Fibroblast of pulmonary artery (primary cell): ENCODE measurements at places on chromosomes 2 and 18.

DNA sequence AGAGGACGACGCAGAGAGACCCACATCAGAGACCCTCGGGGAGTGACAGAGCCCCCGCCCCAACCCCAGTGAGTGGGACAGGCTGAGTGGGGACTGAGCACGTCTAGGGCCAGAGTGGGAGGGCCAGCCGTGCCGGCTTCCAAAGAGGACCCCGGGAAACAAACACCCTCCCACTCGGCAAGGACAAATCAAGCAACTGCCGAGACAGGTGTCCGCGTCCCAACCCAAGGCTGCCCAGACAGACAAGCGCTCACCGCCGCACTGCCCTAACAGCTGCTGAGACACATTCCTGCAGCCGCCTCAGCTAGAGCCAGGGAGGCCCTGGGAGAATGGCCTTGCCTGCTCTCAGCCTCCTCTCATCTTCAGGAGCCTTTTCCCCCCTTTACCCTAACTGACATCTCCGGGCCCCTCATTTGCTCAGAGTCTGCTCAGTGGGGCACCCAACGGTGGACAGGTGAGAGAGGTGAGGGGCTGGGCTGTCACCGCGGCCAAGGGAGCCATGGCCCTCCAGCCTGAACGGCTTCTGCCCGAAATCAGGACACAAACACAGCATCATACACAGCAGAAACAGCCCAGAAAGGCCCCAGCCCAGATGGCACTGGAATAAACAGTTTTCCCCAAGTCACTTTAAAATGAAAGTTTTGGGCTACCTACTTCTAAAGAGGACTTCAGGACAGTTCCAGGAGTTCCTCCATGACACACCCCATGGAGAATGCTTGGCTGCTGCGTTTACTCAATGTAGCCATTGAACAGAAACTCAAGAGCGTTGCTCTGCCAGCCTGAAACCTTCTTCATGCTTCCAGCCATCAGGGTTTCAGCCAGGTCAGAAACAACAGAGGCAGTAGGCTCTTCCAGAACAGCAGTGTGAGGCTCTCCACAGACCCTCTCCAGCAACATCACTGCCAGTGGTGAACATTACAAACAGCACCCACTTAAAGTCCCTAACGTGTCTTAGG is 23.6 kb downstream of the SLC66A2 start:
- DNase-seq, result no peak

DNA sequence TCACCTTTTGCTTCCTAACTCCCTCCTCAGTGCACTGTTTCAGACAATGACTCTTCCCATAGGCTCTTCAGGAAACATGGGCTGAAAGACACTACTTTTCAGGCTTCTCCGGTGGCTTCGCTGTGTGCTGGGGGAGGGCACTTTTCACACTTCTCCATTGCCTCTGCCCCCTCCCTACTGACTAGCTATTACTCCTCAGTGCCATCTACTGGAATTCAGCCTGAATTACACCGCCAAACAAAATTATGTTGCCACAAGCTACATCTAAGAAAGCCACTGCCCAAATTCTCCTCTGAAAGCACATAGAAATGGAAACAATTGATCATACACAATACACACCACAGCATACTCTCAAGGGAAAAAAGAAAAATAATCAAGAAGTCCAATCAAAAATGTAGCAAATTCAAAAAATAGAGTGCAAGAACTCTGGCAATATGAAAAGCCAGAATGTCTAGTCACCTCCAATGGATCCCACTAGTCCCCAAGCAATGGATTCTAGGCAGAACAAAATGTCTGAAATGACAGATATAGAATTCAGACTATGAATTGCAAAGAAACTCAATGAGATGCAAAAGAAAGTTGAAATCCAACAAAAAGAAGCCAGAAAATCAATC is 1139.4 kb upstream of the GYPC start:
- peak; percentile 6 for DNase-seq

DNA sequence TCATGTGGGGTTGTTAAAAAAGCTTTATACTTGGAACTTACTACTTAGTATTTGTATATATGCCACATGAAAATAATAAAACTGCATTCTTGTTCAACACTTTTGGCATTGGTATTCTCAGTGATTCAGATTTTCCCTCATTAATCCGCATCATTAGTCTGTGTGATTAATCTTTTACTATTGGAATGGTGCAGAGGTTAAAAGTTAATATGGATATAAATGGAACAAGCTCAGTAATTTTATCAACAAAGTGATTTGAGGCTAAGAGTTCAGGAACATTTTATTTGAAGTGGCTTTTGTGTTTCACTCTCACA is 45.4 kb upstream of the REG3G start:
- no peak for DNase-seq

- DNase-seq, result no peak
Observed at GRCh38 chr2:45923701-45924100, 272.2 kb downstream of the PRKCE start.

GRCh38 chr2:218944759-218945404 is 14.6 kb upstream of the CDK5R2 start:
- no peak for DNase-seq

GRCh38 chr2:223001797-223002175 is 50.2 kb upstream of the KCNE4 start:
- no peak for DNase-seq

GRCh38 chr2:16094811-16095210 is 154.5 kb downstream of the MYCN start:
- no peak for DNase-seq

DNA sequence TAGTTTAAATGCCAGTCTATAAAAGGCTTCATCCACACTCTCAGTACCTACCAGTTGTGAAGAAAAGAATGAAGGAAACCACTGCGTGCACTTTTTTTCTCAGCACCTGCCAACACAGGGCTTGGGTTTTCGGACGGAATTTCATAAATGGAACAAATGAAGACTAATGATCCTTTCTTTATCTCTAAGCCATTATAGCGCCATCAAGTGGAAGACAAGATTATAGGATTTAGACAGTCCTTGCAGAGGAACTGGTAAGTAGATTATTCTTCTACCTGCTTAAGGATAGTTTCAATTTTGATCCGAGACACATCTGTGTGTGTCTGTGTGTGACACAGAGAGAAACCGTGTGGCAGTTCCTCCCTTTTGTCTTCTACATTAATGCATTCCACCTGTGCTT is 245.6 kb downstream of the NRXN1 start:
- no peak for DNase-seq

GRCh38 chr2:19833978-19834377 is 67.8 kb downstream of the TTC32 start:
- no peak for DNase-seq

DNA sequence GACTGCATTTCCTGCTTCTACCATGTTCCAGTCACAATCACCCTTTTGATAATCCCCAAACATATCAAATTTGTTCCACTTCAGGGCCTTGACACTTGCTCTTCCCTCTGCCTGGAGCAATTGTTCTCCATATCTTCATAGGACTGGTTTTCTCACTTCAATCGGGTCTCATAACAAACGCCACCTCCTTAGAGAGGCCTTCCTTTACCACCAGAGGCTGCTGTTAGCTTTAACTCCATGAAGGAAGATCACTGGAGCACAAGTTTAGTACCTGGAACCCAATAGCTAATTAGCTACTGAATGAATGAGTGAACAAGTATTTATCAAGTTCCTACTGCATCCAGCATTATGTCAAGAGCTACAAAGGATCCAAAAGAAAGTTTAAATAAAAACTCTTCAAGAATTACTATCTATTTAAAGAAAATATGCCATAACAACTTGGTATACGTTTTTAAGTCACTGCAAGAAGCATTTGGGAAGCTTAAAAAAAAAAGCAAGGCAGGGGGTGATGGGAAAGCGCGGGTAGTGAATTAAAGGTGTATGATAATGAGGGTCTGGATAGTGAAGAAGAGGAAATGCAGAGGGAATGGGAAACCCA is 58.8 kb downstream of the BAZ2B start:
- DNase-seq, result no peak

DNA sequence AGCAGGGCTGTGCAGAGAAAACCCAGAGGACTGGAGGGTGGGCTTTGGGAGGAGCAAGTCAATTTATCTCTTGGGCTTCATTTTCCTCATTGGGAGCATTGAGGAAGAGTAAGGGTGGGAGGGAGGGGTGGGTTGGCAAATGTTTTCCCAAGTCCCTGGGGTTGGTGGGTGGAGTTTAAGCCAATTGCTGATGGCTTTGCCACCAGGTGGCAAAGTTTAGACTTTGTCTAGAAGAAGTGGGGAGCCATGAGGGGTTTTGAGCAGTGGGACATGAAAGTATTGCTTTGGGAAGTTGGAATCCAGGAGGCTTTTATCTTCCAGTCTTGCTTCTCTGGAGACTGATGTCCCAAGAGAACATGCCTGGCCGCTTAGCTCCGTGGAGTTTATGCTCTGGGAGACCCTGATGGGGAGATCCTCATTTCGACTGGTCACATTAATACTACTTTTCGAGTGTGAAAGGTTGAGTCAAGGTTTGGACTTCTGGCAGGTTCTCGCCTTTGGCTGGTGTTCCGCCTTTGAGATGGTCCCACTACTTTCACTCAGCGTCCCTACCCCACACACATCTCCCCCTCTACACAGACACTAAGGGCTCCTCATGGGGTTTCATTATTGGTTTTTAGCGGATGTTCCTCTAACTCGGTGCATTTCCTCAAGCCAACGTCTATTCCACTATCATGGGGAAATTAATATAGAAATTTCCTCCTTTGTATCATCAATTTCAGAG is 126.7 kb downstream of the PRKCE start:
- DNase-seq, result no peak

- no peak for DNase-seq
Observed at GRCh38 chr2:8861797-8862196, 24.4 kb upstream of the KIDINS220 start.

- no peak for DNase-seq
Observed at GRCh38 chr2:29848566-29849310, 72.6 kb downstream of the ALK start.

DNA sequence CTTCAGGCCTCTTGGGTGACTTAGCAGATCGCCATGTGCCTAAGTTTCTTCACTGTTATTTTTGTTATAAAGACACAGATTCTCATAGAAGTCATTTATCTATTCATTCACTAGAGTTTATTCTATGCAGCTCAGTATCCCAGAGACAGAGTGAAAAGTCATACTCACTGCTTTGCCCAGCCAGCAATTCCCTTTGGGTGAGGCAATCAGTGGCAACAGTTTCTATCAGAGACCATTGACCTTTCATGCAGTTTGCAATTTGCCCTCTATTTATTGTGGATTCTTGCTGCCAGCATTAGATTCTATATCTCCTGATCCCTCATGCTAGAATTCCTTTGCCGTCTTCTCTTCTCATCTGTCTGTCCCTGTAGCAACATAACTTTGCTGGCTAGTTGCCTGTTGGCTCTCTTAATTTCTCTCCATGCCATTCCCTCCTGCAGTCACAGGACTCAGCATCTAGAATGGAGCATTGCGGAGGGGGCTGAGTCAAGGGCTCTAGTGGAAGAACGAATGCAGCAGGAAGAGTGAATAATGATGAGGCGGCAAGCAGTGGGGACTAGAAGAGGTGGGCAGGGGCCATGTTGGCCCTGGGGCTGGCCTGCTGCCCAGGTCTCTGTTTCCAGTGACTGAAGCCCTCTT is 12.2 kb downstream of the SLC9A4 start:
- no peak for DNase-seq

DNA sequence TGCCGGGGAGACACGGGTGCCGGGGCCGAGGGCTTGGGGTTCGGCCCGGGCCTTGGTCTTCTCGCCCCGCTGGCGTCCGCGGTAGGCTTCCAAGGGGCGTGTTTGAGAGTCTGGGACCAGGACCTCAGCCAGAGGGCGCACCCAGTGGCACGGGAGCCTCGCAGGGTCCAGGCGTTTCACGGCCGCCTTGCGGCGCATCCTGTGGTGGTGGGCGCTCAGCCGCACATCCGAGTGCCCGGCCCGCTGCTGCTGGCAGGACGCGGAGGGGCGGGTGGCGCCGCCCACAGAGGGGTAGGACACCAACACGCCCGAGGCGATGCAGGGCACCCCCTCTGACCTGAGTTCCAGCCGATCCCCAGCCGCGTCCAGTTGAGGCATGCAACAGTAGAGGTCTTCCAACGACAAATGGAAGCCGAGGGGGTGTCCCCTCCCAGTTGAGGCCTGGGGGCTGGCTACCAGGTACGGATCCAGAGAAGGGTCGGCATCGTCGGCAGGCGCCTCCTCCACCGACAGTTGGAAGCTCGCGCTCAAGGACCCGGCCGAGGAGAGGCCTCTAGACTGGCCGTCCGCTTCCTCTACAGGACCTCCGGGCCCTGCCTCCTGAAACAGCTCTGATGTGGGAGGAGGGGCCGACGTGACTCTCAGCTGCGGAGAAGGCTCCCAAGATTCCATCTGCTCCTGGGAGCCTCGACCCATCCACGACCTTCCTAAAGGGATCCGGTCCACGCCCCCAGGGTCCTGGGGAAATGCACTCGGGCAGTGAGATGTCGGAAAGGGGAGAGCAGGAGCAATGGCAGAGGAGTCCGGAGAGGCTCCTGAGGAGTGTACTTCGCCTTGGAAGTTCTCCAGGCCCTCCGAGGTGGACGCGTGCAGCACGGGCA is 6.3 kb downstream of the C2orf81 start:
- DNase-seq, result no peak

- no peak for DNase-seq
Observed at GRCh38 chr18:48706731-48707130, 167.9 kb downstream of the CTIF start.

- DNase-seq, result no peak
Observed at GRCh38 chr2:223740679-223741078, 96.7 kb downstream of the AP1S3 start.

GRCh38 chr18:9333441-9334328 is 888 bp upstream of the TWSG1 start:
- no peak for DNase-seq

- DNase-seq, result no peak
Observed at GRCh38 chr2:217077831-217078407, 218.1 kb upstream of the TNP1 start.

GRCh38 chr2:216477283-216478035 is 21.2 kb upstream of the RPL37A start:
- peak; percentile 35 for DNase-seq

- no peak for DNase-seq
Observed at GRCh38 chr2:110126906-110127305, 11.3 kb upstream of the MALL start.

DNA sequence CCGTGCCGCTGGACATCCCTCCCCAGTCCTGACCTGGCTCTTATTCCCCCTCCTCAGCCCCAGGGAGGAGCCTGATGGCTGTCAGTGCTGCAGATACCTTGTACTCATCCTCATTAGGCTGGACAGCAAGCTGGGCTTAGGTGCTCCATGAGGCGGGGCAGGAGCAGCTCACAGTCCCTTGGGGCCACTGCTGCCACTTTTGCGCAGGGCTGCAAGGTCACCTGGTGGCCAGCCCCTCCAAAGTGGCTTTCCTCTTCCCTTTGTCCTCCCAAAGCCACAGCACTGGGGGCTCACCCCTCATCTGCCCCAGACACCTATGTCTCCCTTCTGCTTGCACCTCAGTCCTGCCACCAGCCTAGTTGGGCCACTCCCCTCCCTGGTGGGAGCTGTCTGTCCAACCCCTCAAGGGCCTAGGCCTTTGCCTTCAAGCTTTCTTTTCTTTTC is 60.8 kb downstream of the FAM168B start:
- DNase-seq, result no peak

DNA sequence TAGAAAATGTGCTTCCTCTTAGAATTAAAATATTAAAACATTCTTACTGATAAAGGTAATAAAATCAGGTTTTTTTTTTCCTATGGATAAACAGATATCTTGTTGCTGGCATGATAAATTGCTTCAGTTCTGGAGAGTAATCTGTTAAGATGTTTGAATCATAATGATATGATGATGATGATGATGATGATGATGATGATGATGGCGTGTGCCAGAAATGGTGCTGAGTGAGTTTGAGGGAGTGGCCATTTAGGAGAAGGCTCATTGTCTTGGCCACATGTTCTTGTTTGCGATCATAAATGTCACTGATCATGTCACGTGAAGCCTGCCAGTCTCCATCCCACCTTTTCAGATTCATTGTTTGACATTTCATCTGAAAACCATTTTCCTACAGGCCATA is 35.0 kb downstream of the ADAM23 start:
- DNase-seq, result no peak
